Stimulated activated effector memory CD8-positive, alpha-beta T cell treated with anti-CD3 and anti-CD28 coated beads, Interleukin-12 subunit alpha, Interleukin-12 subunit beta, amount 100 ng/mL, for 72 hours (primary cell): ENCODE measurements at places on chromosomes 12 and 14.

DNA sequence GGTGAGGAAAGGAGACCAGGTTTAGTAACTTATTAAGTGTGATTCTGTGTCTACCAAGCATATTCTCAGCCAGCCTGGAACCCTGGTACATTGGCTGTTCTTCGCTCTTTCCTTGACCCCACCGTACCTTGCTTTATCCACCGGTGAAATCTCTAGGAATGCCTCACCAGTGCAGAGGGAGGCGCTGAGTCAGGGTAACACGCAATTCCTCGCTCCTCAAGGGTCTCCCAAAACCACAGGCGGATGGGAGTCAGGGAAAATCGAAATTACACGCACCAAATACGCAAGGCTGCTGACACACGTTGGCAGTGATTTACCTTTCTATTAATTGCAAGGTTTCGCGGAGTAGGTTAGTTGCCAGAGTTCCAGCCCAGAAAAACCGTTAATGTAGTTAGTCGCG, 845 bp downstream of the L3HYPDH start:
- no peak for DNase-seq

GRCh38 chr14:105026802-105027563, 6.1 kb upstream of the CDCA4 start:
- DNase-seq, result no peak

- no peak for DNase-seq
Measured at GRCh38 chr12:120363274-120363855, 5.6 kb downstream of the MSI1 start.

DNA sequence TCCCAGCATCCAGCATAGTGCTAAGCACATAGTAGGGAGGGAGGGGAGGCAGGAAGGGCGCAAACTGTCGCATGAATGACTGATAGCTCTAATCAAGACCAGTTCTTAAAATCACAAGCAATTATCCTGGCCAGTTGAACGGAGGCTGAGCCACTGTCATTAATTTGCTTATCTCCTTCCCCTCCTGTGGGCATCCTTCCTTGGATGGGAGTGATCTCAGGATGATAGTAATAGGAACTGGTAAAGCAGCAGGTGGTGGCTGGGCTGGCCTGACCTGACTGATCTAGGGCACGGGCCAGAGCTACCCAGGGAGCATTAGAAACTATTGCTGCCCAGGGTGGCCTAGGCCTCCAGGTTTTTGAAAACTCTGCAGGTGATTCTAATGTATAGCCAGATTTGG, 97.0 kb downstream of the BEGAIN start:
- no peak for DNase-seq

DNA sequence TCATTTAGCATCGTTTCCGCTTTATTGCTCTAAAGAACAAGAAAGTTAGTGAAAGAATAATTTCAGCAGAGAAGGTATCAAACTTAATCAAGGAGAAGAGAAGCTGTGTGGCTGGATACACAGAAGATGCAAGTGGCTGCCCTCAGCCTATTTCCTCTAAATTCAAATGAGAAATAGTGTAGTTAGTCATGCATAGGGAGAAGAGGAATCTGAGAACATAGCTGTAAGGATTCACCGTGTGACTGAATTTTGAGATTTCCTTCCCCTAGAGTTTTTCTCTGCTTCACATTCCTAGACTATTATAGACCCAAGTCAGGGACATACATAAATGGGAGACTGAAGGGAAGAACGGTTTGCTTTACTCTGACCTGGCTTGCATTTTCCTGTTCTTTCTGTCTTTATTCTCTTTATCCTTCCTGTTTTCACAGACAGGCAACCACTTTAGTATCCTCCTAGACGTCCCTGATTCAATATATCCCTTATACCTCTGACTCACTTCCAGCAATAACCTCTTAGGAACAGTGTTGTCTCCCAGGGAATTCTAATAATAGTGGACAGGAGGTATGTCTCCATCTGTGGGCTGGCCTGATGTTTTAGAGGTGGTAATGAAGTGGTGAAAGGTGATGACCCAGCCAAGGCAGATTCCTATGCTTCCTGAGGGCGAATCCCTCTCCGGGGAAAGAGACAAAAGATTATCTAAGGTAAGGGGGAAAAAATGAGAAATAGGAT, 7.0 kb downstream of the RNASE10 start:
- DNase-seq, result no peak

DNA sequence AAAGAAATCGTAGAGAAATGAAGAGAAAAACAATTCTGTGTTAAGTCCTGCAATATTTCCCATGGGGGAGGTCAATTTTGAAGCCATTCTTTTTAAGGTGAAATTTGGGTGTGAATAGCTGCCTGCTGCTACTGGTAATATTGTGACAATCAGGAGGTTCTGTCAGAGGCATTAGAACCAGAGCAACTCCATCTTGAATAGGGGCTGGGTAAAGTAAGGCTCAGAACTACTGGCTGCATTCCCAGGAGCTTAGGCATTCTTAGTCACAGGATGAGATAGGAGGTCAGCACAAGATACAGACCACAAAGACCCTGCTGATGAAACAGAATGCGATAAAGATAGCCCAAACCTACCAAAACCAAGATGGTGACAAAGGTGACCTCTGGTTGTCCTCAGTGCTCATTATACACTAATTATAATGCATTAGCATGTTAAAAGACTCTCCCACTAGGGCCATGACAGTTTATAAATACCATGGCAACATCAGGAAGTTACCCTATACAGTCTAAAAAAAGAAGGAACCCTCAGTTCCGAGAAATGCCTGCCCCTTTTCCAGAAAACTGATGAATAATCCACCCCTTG, 24.8 kb upstream of the MTHFD1 start:
- DNase-seq, result no peak
